Anterior cingulate cortex (tissue), 58 donors: ENCODE measurements at places on chromosomes 2 and 18.

DNA sequence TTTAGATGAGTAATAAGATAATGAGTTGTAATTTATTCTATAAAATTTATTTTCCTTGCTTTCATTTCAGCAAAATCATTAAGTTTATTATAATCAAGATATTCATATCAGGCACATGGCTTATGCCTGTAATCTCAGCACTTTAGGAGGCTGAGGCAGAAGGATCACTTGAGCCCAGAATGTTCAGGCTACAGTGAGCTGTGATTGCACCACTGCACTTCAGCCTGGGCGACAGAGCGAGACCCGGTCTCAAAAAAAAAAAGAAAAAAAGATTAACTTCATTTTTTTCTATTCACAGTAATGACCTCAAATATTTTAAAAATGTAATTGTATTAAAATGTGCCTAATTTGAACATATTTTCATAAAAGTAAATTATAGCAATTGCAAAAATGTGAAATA, 67.9 kb downstream of the ACYP2 start:
- no peak for DNase-seq

DNA sequence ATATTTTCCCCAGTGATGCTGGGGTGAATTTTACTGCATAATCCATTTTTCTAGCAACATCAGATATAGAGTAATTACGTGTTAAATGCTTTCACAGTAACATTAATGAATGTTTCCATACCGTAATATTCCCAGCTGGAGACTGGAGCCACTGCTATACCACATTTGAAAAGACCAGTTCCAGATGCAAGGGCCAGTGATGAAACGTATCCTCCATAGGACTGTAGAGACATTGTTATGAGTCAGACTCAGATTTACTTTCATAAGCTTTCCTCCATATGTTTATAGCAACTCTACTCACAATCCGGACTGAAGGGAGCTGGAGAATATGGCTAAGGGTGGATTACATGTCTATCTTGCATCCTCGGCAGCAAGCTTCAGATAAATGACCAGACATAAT, 22.7 kb upstream of the GCG start:
- DNase-seq: no peak

GRCh38 chr18:44602845-44603244, 77.8 kb upstream of the SETBP1 start:
- DNase-seq: no peak

GRCh38 chr2:156038021-156038420, 294.5 kb downstream of the NR4A2 start:
- DNase-seq: no peak

GRCh38 chr18:12317664-12318333, 9.8 kb downstream of the TUBB6 start:
- no peak for DNase-seq
